ENCODE measurements at places on chromosomes 4 and X.
A peak's percentile ranks its signal among the peaks of the same experiment; 100 is the strongest.

- DNase-seq, result no peak
Observed at GRCh38 chr4:71441186-71442169, 102.7 kb downstream of the SLC4A4 start.

DNA sequence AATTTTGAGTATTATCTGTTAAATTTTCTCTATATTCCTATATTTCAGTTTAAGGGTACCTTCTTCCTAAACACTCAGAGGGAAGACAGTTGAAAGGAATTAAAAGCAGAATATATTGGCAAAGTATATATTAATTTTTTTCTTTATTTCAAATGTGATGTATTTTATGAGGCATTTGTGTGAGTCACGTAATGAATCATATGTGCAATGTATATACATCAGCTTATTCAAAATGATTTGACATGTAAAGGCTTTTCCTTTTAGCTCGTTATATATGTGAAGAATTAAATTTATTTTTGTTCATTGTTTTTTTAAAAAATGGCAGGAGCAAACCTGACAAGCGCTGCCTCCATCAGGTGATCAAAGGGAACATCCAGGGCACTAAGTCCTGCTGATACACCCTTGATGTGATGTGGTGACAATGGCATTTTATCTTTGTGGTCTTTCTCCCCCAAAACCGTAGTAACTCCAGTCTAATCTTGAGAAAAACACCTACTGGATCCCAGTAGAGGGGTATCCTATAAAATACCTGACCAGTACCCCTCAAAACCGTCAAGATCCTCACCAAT is 8.9 kb downstream of the WWC2 start:
- DNase-seq, result no peak

DNA sequence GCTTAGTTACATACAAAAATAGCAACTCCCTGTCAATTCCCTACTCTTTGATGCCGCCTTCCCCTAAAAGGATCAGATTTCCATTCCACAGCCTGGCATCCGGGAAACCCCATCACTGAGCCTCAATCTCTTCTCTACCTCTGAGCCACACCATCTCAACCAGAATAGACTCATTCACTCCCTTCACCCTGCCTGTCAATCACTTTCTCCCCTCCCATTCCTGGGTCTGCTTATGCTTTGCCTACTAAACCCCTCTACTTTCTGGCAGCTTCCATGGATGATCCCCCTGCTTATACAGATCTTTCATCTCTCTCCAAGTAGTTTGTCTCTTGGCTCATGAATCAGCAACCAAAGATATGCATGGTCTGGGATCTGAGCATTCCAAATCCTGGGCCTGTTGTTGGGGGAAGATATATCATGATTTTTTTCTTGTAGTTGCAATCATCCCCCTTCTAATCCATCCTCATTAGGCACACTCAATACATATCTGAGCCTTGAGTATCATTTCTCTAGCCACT is 2.6 kb downstream of the AMER1 start:
- DNase-seq, result no peak

DNA sequence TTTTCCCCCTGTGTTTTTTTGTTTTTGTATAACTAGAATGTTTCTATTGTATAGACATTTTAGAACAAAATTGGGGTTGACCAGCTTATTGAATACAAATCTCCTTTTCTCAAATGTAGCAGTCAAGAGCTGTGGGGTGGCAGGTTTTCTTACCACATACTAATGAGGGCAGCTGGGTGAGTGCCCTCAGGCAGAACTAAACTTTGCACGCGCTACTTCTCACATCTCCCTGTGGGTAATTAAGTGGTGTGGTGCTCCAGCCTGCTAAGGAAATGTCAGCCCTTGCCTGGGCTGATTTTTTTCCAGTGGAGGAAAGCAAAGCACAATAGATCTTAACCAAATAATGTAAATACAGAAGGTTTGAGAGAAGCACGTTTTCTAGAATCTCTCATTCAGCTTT is 717.6 kb upstream of the TENM3 start:
- DNase-seq, result no peak

DNA sequence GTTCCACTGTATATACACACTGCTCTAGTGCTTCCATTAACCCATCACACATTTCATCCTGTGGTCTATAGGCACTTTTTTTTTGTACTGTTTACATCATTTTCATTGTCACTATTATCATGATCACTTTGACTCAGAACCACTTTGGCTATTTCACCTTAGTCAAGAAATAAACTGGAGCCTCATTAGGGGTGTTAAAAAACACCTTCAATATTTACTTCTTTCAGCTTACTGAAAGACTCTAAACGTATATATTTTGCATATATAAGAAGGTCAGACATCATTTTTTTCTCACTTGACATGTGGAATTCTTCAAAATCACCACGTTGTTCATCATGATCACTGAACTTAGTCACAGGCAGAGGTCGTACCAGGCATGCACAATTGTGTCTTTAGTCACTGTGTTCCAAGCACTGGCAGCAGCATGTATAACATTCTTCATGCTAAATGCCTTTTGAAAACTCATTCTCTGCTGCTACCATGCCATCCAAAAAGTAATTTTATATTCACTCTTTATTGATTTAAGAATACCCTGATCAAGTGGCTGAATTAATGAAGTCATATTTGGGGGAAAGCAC is 229.2 kb upstream of the ARSJ start:
- no peak for DNase-seq

DNA sequence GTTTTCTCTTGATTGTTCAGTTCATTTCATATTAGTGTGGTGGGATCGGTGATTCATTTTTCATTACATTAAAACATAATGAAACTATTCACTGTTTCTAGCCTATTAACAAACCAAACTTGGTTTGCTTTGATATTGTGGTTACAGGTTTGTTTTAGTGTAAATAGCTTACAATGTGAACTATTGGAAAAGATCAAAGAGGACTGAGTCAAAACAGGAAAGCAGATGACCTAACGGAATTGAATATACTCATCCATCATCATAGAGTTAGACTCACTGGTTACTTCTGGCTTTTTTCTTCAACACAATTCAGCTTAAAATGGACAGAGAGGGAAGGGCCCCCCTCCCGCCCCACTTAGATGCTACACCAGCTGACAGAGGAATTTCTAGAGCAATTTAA is 616.2 kb upstream of the AADAT start:
- no peak for DNase-seq

DNA sequence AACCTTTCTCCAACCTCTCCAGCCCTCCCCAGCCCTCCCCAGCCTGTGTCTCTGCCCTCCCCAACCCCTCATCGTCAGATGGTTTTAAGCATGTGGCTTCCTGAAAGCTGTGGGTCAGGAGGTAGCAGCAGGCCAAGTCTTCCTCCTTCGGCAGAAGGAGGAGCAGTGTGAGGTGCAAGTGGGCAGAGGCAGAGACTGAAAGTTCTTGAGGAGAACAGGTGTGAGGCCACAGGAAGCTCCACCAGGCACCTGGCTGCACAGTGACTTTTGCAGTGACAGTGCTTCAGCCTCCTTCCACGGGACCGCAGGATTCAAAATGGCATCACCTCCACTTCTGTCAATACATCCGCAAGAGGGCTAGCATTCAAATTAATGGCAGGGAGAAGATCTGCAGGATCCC is 203.9 kb upstream of the LEF1 start:
- DNase-seq, result no peak

GRCh38 chr4:6325788-6326290 is 56.2 kb downstream of the WFS1 start:
- no peak for DNase-seq

DNA sequence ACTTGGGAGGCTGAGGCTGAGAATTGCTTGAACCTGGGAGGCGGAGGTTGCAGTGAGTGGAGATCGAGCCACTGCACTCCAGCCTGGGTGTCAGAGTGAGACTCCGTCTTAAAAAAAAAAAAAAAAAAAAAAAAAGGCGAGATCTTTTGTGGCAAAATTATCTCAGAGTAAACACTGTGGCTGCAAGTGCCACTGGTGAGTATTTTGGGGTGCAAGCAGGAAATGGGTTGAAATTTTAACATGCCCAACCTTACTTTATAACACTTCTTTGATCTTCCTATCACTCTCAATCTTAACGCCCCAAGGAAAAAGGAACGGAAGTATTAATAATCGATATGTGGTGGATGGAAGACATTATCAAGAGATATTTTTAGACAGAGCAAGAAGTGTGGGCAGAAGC is 32.1 kb downstream of the SLC34A2 start:
- no peak for DNase-seq

- no peak for DNase-seq
Observed at GRCh38 chr4:187602339-187603092, 393.1 kb upstream of the ZFP42 start.

GRCh38 chr4:181078196-181078595 is 1165.0 kb upstream of the TENM3 start:
- DNase-seq, result no peak

GRCh38 chrX:118534716-118535493 is 39.3 kb downstream of the DOCK11 start:
- DNase-seq, result no peak

DNA sequence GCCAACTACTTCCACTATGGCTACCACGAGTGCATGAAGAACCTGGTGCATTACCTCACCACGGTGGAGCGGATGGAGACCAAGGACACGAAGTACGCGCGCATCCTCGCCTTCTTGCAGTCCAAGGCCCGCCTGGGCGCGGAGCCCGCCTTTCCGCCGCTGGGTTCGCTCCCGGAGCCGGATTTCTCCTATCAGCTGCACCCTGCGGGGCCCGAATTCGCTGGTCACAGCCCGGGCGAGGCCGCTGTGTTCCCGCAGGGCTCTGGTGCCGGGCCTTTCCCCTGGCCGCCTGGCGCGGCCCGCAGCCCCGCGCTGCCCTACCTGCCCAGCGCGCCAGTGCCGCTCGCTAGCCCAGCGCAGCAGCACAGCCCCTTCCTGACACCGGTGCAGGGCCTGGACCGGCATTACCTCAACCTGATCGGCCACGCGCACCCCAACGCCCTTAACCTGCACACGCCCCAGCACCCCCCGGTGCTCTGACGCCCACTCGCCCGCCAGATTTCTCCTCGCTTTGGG is 2.1 kb downstream of the HELT start:
- DNase-seq, result no peak

DNA sequence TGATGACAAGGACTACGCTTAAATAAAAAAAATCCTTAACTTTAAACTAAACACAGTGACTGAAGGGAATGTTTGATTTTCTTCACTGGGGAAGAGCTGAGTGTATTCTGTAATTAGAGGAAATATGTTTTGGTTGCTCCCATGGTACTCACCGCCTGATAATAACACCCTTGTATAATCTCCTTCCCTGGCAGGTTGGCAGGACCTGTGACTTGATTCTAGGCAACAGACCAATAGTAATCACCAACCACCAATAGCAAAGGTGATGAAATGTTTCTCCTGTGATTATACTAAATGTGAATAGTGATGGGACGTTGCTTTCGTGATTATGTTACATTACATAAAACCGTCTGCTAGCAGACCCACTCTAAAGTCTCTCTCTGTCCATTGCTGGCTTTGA is 536.8 kb upstream of the CPEB2 start:
- no peak for DNase-seq

GRCh38 chr4:20194123-20195013 is 57.3 kb upstream of the SLIT2 start:
- no peak for DNase-seq

DNA sequence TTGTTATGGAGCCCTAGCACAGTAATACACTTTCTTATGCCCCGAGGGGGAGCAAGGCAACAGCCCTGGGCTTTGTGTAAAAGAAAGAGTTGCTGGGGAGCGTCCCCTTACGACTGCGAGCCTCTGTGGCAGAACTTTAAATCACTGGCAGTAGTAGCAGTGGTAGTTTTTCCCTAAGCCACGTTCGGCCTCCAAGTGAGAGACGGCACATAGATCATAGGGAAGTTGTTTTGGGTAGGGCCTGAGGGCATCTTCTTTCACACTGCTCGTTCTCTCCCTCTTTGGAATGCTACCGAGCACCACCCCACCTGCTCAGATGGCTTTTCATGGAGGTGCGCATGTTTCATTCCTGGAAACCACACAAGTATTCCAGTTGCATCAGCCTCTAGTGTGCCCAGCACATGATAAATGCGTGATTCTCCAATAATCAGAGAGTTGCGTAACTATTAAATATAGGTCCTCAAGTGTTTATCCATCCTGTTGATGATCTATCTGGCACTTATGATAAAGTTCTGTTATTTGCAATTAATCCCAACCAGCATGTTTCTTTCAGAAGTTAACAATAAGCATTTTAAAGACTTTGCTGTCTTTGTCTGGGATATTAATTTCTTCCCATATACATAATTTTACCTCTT is 7.0 kb upstream of the SYNPO2 start:
- no peak for DNase-seq

DNA sequence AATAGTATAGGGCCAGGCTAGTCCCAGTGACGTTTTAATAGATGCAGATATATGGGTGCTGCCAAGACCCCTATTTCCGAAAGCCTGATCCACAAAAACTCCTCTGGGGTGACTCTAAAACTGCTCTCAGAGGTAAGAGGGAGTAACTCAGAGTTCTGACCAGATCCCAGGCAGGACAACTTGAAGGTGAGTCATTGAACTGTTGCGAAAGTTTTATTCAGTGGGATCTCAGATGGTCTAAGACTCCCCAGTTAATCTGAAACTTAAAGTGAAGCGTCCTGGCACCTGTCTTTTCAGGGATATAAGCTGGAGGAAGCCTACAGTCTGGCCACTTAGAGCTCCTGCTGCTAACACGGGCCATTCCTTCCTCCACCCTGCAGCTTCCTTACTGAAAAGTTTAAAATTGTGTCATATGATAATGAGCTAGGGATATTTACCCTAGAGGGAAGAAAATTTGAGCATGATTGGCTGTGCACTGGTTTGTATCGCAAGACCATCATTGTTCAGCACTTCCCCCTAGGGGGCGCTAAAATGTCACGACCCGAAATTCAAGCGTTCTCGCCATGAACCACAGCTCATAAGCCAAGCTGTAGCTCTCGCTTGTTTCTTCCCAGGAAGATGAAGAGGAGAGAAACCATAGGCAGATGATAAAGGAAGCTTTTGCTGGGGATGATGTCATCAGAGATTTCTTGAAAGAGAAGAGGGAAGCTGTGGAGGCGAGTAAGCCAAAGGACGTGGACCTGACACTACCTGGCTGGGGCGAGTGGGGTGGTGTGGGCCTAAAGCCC is 19.5 kb downstream of the UTP14A start:
- DNase-seq, result peak; percentile 53

DNA sequence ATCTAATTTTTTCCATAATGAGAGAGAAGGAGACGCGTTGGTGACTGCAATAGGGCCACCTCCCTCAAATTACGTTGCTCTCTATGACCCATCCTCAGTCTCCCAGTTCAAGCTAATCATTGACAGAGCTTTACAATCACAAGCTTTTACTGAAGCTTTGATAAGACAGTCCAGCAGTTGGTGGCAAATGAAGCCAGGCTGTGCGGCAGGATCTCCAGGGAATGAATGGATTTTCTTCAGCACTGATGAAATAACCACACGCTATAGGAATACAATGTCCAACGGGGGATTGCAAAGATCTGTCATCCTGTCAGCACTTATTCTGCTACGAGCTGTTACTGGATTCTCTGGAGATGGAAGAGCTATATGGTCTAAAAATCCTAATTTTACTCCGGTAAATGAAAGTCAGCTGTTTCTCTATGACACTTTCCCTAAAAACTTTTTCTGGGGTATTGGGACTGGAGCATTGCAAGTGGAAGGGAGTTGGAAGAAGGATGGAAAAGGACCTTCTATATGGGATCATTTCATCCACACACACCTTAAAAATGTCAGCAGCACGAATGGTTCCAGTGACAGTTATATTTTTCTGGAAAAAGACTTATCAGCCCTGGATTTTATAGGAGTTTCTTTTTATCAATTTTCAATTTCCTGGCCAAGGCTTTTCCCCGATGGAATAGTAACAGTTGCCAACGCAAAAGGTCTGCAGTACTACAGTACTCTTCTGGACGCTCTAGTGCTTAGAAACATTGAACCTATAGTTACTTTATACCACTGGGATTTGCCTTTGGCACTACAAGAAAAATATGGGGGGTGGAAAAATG is at the start of gene KLB:
Gene KLB, plus strand, starts transcription at position 168 of the 821 bp plus-strand sequence. Its CDS starts 20 bp downstream, at position 188.
- DNase-seq, result no peak

- DNase-seq, result no peak
Observed at GRCh38 chrX:40543661-40544328, 37.0 kb upstream of the ATP6AP2 start.

All from anterior cingulate cortex (tissue), 58 donors.